ENCODE measurements at places on chromosomes 5 and 9.

DNA sequence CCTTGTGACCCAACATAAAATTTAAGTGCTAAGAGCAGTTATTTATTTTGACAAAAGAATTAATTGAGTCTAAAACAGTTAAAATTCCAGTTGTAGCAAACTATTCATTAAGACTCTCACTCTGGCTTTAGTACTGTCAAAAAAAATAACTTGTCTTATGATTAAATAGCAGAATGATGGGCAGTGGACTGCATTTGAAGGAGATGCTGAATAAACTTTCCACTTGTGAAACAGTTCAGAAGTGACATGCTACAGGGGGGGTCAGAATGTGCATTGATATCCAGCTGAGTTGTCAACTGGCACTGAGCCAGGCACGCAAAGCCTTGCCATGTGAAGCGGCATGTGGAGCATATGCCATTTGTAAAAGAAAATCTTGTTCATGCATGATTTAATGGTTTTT is 76.0 kb downstream of the FCHO2 start:
- peak; percentile 84 for DNase-seq

- DNase-seq = peak; percentile 59
These were observed 124.0 kb downstream of the RGS3 start for GRCh38 chr9:113587471-113588031.

- DNase-seq = no peak
These were observed 29.4 kb downstream of the FSTL4 start for GRCh38 chr5:133582971-133583370.

GRCh38 chr5:64691291-64691690 is 988 bp downstream of the SHISAL2B start:
- DNase-seq = no peak

GRCh38 chr5:153618867-153619266 is 128.4 kb downstream of the GRIA1 start:
- DNase-seq = no peak

- peak; percentile 96 for DNase-seq
These were observed 26.2 kb downstream of the CARNMT1 start for GRCh38 chr9:75001719-75002421.

- DNase-seq = peak; percentile 73
These were observed 91.1 kb upstream of the STARD4 start for GRCh38 chr5:111603446-111603827.

DNA sequence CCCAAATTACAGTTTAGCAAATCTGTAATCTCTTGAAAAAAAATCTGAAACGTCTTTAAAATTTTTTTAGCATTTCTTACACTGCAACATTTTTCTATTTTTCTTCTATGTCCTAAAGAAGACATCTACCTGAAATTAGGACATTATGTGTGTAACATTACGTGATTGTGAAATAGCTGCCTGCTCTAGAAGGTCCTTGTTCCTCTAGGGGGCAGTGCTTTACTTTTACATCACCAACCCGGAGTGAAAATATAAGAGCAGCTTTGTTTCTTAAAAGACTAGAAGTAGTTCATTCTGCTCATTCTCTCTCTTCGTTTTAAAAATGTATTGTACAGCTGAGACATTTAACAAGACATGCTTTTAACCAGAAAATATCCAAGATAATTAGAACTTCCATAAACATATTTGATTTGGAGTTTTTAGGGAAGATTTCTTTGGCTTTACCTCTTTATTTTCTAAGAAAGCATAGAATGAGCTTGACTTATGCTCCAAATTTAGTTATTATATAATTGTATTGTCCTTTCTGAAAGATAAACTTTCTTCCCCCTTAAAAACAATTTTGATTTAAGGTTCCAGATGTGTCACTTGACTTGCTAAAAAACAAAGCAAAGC is 48.1 kb upstream of the RIOK2 start:
- DNase-seq = peak; percentile 91

GRCh38 chr9:118324706-118325105 is 620.5 kb downstream of the TLR4 start:
- no peak for DNase-seq

- no peak for DNase-seq
These were observed 75.7 kb downstream of the GCNT4 start for GRCh38 chr5:74976651-74977050.

DNA sequence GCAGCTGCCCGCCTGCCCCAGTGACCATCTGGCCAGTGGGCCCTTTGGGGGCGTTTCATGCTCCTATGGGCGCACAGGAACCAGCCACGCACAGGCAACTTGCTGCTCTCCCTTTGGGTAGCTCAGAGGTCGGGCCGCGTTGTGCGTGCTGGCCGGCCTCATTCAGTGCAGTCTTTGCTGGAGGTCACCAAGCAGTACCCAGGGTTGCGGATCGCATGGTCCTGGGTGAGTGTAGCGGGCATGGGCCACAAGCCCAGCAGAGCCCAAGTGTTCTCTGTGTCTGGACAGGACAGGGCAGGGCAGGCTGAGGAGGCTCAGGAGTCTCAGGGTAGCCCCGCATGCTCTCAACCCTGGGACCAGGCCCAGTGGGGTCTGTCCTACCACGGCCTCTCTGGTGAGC is 9.9 kb upstream of the MRNIP start:
- DNase-seq = no peak

DNA sequence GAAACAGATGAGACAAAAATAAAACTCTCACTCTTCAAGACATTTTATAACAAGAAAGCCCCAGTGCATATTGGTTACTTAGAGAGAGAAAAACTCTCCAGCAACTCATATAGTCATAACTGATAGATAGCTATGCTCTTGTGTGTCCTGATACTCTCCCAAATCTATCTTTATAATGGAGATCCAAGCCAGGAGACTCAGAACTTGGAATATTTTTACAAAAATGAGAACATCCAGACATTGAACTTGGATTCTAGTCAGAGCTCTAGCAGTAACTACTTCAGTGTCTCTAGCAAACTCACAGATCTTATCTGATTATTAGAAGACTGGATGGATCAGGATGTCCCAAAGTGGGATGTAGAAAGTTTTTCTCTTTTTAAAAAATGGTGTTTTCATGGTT is 412.7 kb upstream of the BRINP1 start:
- DNase-seq = no peak

GRCh38 chr5:172769616-172770373 is 1.2 kb downstream of the DUSP1 start:
- DNase-seq = peak; percentile 77

DNA sequence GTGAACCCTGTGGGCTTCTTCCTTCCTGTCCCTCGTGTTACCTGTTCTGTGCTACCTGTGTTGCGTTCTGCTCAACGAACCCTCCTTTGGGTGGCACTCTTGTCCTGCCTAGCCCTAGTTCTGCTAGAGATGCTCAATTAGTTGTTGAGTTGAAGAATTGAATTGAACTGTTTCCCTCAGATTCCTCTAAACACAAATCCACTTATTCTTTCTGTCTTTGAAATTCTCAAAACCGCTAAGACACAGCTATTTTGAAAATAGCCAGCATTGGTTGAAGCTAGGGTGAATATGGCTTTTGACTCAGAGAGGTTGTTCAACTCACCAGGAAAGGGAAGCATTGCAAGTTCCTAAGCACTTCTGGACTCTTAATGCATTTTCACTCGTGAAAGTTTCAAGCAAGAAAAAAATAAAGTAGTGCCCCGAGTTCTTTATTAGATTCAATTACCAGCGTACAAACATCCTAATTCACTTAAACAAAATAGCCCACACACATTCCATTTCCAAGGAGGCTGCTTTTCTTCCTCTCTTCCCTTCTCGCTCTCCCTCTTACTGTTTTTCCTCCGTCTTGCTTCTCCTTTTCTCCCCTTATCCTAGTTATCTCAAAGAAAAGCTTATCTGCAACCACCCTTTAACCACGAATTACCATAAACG is 642 bp upstream of the ITGA1 start:
- DNase-seq = peak; percentile 50

GRCh38 chr5:132183723-132184122 is 43.9 kb downstream of the P4HA2 start:
- DNase-seq = peak; percentile 57

- DNase-seq = no peak
These were observed 39.3 kb upstream of the F2RL2 start for GRCh38 chr5:76662521-76662920.

DNA sequence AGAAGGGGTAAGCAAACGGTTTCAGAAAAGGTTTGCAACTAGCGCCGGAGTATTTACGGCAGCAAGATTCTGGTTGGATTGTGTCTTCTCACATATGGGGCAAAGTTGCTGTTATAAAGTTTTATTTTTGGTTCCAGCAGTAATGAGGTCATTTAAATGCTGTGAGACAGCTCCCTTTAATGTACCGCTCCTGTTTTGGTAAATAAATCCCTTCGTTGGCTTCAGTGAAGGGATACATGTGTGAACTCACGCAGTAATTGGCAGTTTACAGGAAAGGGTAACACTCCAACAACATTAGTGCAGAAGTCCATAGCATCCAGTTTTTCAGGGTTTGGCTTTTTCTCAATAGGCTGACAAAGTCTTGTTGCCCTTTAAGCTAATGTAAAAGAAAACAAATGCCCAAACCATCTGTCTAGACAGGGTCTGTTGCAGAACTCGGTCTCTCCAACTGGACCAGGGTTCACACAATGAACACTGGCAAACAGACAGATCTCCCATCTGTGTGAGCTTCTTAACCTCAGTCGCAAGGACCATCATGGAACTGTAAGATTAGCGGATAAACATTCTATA is 184.0 kb downstream of the GOLPH3 start:
- DNase-seq = no peak

DNA sequence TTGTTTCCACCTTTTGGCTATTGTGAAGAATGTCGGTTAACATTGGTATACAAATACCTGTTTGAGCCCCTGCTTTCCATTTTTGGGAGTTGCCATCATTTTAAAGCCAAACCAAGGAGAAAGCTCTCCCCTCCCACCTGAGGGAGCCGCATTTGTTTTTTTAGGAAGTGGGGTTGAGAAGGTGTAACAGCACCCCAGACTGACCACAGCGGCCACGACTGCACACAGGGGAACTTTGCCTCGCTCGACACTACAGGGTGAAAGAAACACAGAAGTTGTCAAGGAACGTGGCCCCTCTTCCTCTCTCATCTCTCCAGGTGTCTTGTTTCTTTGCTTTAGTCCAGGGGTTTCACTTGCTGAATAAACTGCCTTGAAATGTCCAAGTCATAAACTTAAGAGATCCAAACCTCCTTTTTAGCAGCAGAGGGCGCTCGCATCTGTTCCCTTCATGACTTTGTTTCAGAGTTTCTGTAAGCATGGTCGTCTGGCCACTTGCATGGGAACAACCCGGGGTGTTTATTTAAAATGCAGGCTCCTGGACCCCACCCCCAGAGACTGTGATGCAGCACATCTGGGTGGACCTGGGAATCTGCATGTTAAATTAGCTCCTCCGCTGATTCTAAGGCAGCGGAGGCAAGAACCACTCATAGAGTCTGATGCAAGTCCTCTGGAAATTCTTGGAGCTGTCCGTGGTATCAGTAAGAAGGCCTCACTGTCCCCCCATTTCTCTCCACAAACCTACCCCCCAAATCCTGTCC is 2.1 kb upstream of the TTLL11 start:
- DNase-seq = peak; percentile 84

DNA sequence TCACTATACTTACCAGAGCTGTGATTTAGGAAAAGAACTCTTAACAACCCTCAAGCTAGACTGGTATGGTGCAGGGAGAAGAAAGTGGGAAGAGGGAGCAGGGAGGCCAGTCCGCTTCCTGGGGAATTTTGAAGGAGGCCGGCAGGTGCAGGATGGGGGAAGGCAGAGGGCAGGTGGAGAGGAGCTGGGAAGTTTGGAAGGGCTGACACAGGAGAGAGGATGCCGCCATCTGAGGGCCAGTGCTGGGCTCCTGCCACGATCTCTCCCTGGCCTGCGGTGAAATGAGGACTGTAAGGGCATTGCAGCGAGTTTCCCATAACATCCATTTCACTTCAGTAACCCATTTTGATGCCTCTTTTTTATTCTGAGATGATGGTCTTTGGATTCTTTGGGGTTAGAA is 8.9 kb downstream of the DAB2IP start:
- no peak for DNase-seq

DNA sequence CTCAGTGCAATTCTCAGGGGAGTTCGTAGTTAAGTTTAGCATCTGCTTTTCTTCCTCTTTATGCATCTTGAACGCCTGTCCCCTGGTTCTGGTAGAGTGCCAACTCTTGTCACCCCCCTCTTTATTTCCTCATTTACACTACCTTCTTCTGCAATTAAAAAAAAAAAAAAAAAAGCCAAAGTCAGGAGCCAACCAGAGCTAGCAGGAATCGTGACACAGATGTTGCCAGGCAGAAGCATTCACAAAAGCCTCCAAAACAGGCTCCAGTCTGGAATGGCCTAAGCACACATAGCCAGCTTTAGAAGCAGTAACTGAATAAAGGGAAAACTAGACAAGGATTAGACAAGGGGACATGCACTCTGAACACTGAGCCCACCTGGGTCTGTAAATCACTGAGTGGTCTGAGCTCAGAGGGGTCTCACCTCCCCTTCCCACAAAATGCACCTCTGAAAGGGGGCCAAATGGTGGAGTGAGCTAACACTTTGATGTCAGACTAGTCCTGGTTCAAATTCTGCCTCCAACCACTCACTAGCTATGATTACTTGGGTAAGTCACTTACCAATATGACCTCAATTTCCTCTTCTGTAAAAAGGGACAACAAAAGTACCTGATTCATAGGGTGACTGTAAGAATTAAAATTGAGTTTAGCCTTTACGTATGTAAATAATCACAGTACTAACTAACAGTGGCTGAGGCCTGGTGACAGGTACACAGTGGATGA is 2.0 kb downstream of the CD74 start:
- DNase-seq = peak; percentile 87

- DNase-seq = no peak
These were observed 559.1 kb upstream of the TRPC7 start for GRCh38 chr5:136924490-136924889.

GRCh38 chr5:117160391-117160790 is 585.8 kb upstream of the SEMA6A start:
- no peak for DNase-seq

GRCh38 chr5:61808909-61809308 is 476.9 kb downstream of the ZSWIM6 start:
- DNase-seq = no peak

GRCh38 chr5:179892255-179892654 is 15.4 kb downstream of the TBC1D9B start:
- DNase-seq = no peak

DNA sequence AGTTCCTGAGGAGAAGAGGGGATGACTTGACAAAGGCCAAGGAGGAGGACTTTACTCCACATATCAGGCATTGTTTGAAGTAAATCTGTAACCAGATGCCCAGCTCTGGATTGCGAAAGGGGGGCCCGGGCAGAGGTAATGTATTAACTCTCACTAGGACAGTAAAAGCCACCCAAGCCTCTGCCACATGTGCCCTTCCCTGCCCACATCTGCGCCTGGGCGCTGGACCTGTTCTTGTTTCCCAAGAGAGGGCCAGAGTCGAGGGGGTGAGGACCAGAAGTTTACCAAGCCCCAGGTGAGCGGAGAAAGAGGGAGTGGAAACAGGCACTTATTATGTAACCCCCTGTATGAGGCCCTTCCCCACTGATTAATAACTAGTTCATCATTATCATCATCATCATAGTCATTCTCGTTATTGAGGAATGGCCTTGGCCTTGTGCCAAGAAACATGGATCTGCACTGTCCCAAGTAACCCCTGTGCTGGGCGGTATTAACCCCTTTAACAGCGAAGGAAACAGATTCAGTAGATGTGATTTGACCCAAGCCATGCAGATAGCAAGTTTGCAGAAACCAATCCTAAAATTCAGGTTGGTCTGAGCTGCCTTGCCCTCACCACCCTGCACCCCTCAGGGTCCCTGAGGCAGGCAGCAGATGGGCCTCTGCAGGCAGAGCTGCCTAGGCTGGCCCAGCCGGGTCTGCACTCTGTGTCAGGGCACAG is at the start of gene SLC23A1:
Gene SLC23A1, minus strand, starts transcription at position 23 of the 718 bp plus-strand sequence. CDS start 44 bp downstream, outside the sequence.
- DNase-seq = no peak

Measured in choroid plexus epithelial cell (primary cell).